ENCODE measurements at places on chromosomes 5 and 9. TPM values are rescaled to one million over a fixed set of nuclear protein-coding genes. Genes with fewer than 3 reads are reported as not detected.

DNA sequence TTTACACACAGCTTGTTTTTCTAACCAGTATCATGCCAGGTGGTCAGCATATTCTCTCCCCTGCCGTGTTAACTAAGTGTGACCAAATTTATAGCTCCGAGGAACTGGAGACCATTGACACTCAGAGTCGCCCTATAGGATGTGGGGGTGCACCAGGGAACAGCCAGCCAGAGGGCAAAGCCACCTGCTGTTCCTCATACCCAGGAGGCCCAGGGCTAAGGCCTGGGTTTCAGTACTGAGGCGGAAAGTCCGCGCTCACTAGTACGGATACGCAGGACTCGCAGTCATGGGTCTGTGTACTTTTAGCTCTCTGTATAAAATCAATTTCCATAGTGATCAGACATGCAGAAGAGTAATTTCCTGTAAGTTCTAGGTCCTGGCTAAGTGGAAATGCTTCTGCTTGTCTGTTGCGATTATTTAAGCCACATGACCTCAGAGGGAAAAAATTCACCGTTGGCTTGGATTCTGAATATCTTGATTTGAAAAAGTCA lies 247.0 kb downstream of the AOPEP start:
- DNase-seq, result no peak

DNA sequence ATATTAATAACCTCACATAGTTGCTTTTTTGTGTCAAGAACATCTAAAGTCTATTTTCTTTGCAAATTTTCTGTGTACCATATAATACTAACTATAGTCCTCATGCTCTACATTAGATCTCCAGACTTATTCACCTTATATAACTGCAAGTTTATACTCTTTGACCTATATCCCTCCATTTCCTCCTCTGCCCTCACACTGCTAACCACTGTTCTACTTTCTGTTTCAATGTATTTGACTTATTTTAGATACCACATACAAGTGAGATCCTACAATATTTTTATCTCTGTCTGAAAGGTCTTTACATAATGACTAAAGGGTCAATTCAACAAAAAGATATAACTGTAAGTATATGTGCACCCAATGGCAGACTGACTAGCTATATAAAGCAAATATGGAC lies 789.7 kb upstream of the ZNF608 start:
- DNase-seq, result no peak

DNA sequence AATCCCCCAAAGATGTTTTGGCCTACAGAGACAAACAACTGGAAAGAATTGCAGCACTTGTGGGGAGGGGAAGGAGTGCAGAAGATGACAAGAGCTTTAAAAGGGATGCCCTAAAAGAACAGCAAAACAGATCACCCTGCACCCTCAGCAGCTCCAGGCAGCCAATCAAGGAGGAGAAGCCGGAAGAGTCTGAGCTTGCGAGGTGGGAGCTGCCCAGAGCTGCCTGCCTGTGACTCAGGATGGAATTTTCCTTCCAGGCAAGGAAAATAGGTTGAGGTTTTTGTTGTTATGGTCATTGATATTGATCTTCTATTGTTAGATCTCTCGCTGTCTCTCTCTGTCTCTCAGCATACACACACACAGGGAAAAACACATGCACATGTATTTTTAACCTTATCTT lies 70.3 kb upstream of the MAP1B start:
- no peak for DNase-seq

DNA sequence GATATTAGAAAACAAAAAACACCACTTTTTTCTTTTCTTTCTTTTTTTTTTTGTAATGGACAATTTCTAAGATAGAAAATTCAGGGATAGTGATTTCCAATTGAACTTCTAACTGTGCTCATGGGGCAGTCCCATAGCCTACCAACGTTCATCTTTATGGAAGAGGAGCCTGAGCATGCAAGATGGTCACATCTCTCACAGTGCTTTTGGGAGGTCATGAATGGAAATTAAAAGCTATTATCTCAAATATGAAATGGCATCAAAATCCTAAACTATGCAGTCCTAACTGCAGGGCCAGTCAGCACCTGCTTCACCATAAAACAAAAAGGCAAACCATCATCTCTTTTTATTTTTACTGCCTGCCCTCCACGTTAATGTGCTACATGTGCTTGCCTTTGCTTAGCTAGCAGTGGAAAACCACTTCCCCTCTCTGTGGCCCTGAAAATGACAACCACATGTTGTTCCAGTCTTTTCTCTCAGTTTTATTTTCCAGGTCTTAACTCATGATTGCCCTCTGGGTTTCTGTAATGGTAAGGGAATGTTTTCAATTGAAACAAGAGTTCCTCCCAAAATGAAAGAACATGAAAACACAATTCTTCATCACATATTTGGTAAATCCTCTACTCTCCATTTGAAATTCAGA lies 16.7 kb downstream of the IFNB1 start:
- DNase-seq, result no peak

- no peak for DNase-seq
Measured at GRCh38 chr5:40165789-40166728, 513.7 kb upstream of the PTGER4 start.

DNA sequence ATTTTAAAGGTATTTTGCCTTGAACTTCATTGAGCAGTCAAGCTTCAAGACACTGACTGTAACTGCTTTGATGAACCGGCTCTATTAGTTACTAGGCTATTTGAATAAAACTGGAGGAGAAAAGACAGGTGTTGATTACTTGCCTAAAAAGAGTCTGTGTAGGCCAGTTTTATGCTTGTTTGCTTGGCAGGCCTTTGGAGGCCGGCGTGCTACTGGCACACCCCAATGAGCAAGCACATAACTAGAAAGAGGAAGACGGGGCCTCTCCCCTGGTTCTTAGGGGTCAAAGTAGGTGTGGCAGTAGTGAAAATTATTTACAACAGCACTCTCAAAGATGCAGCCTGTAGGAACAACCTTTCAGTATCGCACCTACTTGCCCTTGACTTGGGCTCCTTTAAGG lies 2.1 kb upstream of the ZFR start:
- no peak for DNase-seq

The PCDHGA10 gene
- 7.8 TPM for total RNA-seq

- peak; percentile 70 for DNase-seq
Measured at GRCh38 chr5:141528291-141528984, 39.6 kb downstream of the PCDHGC5 start.

The MEGF9 gene
- total RNA-seq, result 13.7 TPM

DNA sequence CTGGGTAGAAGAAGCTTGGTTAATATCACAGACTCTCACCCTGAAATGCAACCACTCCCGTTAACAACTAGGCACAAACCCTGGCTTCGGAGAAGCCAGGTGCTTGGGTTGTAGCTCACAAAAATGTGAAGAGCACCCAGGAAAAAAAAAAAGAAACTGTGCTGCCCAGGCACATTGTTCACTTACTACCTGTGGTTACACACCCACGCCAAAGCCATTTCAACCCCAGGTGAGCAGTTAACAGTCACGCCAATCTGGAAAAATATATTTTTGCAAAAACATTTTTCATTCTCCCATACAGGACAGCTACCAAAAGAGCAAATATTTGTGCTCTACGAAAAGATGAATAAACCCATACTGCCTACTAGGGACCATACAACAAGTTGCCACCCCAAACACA lies 49.2 kb downstream of the SIL1 start:
- DNase-seq, result no peak

DNA sequence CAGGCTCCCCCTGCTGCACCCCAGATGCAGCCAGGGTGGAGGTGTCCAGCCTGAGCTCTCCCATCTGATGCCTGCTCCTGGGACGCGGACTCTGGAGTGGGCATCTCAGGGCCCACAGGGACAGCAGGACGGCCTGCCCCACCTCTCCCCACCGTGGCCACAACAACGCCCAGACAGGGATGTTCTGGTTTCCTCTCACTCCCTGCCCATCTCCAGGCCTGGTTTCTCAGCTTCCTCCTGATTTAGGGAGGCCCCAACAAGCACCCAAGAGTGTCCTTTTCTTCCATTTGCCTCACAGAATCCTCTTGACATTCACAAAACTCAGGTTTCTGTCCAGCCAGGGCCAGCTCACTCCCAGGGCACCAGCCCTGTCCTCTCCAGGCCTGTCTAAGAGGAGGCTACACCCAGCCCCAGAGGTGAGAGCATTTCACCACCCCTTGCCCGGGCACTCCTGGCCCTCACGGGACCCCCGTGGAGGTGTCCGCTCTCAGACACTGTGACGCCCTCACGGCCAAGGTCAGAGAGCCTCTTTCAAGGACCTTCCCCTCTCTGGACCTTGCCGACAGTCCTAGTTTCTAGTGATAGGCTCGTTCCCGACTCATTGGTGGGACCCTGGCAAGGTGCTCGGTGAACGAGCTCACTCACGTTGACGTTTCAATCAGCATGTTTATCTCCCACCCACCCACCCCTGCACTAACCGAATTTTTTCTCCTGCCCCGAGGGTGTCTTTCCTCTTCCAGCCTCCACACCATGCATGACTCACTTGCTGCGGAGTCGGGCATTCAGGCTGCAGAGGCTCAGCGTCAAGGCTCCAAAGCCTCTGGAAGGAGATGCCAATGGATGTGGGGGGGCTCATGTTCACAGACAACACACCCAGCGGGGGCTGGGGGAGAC lies 62.0 kb upstream of the UNC5A start:
- no peak for DNase-seq

DNA sequence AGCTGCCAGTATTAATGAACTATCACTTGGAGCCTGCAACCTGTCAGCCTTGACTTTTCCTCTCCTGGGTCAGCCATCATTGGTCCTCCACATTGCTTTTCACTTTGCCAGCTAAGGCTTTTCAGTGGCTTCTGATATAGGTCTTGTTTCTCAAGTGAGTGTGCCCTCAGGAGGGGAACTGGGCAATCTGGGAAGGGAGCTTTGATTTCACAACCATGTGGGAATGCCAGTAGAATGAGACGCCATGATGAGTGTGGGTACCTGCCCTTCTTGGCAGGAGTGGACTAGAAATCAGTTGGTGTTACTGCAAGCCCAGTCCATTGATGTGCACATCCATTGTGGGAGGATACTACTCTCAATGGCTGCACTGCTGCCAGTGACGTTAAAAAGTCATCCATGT lies 54.1 kb downstream of the SH3GL2 start:
- no peak for DNase-seq

The STKLD1 gene
- total RNA-seq, result 0.49 TPM

The WDR5 gene
- total RNA-seq, result 15.0 TPM

- no peak for DNase-seq
Measured at GRCh38 chr5:56565644-56566043, 249.7 kb upstream of the MAP3K1 start.

- DNase-seq, result no peak
Measured at GRCh38 chr5:10295619-10296326, 11.9 kb downstream of the CMBL start.

DNA sequence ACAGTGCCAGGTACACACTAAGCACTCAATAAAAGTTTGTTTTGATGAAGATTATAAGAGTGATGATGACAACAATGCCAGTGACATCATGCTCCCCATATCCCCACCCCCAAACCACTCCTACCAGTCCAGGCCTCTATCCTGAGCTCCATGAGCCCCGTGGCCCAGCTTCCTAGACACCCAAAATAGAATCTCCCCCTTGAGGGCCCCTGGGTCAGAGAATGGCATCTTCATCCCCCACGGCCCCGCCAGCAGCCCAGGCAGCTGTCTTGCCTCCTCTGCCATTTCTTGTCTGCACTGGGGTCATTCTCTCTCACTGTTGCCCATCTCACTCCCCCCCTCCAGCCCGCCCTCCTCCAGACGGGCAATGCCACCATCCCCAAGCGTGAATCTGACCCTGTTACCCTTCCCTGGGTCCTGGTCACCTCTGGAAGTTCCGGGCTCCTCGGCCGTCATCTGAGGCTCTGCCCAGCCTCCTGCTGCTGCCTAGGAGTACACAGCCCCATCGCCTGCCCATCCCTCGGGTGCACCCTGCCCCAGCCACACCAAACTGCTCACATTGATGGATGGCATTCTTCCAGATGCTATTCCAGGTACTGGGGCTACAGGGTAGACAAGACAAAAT lies 76.8 kb upstream of the LMX1B start:
- DNase-seq, result peak; percentile 49

GRCh38 chr5:33457126-33457525 lies 16.4 kb downstream of the TARS1 start:
- DNase-seq, result no peak

DNA sequence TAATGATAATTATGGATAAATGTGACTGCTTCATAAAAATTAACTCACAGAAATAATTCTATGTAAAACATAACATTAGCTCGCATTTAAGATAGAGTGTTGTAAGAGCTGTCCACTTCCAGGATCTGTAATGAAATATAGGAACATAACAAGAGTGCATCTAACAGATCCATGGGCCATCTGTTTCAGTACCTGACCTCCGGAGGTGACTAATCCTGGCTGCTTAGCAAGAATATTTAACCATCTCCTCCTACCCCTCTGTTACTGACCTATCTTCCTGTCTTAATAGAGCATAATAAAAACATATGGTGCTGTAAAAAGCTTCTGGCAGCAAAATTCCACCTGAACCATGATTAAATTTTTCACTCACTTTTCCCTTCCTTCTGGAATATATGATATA lies 7.1 kb downstream of the PLCXD3 start:
- no peak for DNase-seq

- no peak for DNase-seq
Measured at GRCh38 chr5:68793993-68794392, 299.8 kb upstream of the SLC30A5 start.

The FREM1 gene
- 10.6 TPM for total RNA-seq

- DNase-seq, result no peak
Measured at GRCh38 chr5:149697001-149697400, 33.1 kb upstream of the PPARGC1B start.

GRCh38 chr5:38596981-38597380 lies 40.5 kb upstream of the LIFR start:
- no peak for DNase-seq

The RMRP gene
- 4,377 TPM for total RNA-seq

The RANBP6 gene
- total RNA-seq, result 11.3 TPM

DNA sequence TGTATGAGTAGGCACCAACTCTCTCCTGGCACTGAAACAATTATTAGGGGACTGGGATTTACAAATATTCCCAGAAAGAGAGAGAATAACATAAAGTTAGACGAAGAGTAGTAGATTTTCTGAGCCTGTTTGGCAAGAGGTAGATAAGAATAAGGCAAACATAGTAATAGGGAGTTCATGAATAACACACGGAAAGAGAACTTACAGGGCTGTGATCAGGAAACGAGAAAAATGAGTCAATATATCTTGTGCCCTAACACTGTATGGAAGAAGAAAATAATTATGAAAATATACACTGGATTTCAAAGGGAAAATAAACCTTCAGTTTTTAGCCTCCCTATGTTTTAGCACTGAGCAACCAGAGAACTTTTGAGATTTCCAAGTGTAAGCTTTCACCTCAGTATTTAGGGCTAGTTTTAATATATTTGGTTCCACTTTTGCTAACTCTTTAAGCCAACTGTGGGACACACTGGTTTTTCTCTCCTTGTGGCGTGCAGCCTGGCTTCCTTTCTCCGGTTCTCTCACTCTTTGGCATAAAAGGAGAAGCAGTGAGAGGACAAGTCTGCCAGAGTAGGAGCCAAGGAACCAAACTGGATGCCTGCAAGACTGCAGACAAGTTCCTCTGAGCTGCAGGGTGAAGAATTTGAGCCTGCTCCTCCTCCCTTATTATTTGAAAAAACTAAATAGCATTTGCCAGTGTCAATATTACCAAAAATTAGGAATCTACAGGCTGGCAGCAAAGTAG lies 6.6 kb upstream of the KCNN2 start:
- no peak for DNase-seq

GRCh38 chr5:163094492-163095180 lies 342.8 kb upstream of the CCNG1 start:
- no peak for DNase-seq
